ENCODE measurements at places on chromosomes 12 and 14.

- DNase-seq = no peak
Observed at GRCh38 chr12:90360300-90360699, 594.7 kb downstream of the CCER1 start.

DNA sequence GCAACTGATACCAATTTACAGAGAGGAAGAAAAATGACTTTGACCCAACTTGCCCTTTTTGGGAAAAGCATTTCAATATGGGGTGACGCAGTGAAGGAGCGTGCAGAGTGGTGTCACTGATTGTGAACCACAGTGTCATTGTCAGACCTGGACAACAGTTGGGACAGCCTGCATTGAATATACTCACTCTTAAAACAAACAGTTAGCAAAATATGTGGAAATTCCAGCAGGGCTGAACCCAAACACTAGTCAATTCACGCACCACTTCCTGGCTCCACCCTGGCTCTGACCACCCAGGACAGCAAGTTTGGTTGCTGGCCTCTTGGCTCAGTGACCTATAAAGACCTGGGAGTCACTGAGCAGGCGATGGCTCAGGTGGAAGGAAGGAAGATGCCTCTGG lies 61.3 kb downstream of the NOS1 start:
- DNase-seq = no peak

DNA sequence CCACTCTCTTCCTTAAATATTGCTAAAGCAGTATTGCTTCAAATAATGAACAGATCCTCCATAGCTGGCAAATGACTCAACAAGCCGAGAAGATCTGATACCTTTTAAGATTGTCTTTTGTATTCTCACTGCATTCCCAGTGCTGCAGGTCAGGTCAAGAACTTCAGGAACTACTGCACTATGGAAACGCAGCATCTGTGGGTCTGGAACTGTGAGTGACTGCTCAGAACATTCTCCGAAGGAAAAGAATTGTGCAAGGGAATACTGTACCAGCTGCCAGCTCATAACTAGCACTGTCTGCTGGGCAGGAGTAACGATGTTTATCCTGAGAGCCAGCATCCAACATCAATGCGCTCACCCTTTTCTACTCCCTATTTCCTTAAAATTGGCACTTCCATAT lies 348.0 kb upstream of the SOX5 start:
- DNase-seq = no peak

- no peak for DNase-seq
Observed at GRCh38 chr14:77580964-77581505, 35.4 kb downstream of the SPTLC2 start.

DNA sequence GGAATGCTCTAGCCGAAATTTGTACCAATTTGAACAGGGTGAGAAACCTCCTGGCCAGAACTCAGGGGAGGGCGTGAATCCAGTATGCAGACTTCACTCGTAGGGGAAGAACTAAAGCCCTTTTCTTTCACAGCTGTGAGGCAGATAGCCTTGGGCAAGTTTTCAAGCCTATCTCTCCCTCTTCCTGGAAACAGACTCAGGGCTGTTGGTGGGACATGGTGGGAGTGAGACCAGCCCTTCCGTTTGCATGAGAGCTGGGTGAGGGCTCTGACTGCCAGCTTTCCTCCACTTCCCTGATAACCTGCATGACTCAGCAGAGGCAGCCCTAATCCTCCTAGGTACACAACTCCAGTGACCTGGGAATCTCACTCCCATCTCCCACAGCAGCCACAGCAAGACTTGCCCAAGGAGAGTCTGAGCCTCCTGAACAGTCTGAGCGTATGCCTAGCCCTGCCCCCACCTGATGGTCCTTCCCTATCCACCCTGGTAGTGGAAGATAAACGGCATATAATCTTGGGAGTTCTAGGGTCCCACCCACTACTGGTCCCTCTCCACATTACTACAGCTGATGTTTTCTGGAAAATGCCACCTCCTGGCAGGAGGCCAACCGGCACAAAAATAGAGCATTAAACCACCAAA lies 170.1 kb upstream of the AMIGO2 start:
- DNase-seq = no peak

DNA sequence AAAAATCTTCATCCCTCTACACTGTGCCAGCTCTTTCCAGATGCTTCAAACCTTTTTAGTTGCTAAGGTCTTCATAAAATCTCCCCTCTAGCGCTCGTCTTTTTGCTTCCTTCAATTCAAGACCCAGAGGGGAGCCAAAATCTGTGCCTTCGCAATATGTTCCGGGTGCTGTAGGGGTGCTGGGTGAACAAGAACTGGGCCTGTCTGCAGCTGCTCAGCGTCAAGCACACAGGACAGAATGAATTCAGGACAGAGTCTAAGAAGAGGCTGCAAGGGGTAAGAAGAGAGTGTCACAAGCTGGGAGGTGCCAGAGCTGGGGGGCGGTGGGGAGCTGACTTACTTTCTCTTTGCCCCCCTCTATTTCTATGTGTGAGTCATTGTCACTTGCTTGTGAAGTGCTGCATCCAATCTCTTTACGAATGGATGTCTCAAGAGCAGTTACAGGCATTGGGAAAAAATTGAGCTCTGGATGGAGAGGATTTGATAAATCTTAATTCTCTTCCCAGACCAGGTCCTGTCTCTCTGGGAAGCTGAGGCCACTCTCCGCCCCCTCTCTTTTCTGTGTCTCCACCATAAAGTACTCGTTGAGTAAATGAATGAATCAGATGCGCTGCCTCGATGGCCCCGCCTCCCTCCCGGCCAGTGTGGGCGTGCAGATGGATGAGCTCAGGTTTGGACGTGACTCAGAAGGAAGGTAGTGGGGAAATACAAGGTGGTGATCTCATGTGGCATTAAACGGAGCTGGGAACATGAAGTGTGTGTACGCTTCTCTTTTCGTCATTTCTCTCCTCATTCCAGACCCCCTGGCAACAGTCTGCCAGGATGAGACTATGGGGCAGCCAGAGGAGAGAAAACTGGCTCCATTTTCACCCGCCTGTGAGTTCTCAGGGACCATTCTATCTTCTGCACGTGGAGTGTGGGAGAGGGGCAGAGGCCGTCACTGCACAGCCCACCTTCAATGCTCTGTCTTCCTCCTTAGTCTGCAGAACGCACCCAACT lies 91.3 kb downstream of the TSPAN9 start:
- peak; percentile 88 for DNase-seq

GRCh38 chr12:3182426-3182825 lies 105.2 kb downstream of the TSPAN9 start:
- DNase-seq = no peak

GRCh38 chr14:37623426-37623951 lies 28.1 kb downstream of the TTC6 start:
- no peak for DNase-seq

- DNase-seq = peak; percentile 86
Observed at GRCh38 chr12:6335451-6336078, 6.3 kb downstream of the TNFRSF1A start.

- no peak for DNase-seq
Observed at GRCh38 chr12:109524466-109525278, 47.2 kb downstream of the UBE3B start.

Data from A549 (cell line).